ENCODE measurements at places on chromosomes 6 and 20.

DNA sequence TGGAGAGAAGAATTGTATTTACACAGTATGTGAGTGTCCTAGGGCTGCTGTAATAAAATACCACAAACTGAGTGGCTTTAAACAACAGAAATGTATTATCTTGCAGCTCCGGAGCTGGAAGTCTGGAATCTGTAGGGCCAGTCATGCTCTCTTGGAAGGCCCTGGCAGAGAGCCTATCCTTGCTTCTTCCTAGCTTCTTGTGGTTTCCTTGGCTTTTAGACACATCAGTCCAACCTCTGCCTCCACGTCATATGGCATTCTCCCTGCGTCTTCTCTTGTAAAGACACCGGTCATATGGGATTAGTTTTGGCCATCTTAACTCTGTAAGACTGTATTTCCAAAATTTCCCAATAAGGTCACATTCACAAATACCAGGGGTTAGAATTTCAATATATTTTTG, 10.8 kb downstream of the FNDC1 start:
- no peak for DNase-seq

- DNase-seq: no peak
Observed at GRCh38 chr20:9179867-9180266, 111.0 kb downstream of the PLCB4 start.

GRCh38 chr6:95119927-95120326, 457.4 kb upstream of the MANEA start:
- no peak for DNase-seq

DNA sequence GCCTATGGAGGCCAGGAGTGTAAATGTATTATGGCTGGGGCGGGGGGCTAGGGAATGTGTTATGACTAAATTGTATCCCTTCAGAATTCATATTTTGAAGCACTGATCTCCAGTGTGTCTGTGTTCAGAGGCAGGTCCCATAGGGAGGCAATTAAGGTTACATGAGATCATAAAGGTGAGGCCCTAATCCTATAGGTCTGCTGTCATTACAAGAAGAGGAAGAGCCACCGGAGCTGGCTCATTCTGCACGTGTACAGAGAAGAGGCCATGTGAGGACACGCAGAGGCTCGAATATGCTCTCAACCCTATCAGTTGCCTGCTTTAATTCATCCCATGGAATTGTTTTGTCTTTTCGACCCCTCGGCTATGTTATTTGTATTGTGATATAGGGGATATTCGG, 76.9 kb downstream of the VTA1 start:
- DNase-seq: no peak

DNA sequence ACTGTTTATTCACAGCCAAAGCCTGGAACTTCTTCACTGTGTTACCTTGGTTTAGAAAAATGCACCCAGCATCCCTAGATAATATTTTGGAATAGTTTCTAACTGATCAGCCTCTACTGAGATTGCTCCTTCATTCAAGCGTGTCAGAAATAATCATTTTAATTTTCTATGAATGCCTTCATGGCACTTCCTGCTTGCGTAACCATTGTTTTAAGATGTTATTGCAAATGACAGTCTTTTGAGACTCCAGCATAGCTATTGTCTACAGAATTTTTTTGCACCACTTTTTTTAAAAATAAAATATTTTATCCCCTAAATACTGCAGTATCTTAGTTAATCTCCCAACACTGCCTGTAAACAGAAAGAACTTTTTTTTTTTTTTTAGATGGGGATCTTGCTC, 213.1 kb downstream of the PHACTR1 start:
- no peak for DNase-seq

DNA sequence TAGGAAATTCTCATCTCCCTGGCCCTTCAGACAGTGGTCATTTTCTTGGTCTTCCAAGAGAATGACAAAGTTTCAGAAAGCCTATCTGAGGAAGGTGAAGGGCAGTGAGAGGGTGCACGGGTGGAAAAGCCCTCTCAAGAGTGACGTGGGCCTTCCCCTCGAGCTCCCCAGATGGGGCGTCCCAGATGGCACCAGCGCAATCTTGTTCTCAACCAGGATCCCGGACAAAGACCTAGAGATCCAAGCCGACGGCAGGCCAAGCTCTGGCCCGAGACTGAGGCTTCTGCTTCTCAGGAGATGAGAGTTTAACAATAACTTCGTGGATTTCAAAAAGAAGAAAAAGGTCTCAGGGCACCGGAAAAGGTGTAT, 797 bp upstream of the ZNF133 start:
- no peak for DNase-seq

DNA sequence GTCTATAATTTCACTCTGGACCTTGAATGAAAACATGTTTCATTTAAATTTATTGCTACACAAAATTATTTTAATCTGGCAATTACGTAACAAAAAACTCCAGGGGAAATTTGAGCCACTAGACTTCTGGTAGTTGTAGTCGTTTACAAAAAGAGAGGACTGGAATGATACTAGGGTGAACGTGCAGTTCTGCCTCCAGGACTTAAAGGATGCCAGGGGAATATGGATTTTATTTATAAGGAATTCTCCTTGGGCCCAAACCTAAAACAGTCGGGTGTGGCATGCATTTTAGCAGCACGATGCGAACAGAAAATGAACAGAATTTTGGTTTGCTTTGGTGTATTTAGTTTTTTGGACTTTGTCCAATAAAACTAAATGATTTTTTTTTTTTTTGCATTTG, 76.9 kb downstream of the PRL start:
- no peak for DNase-seq

DNA sequence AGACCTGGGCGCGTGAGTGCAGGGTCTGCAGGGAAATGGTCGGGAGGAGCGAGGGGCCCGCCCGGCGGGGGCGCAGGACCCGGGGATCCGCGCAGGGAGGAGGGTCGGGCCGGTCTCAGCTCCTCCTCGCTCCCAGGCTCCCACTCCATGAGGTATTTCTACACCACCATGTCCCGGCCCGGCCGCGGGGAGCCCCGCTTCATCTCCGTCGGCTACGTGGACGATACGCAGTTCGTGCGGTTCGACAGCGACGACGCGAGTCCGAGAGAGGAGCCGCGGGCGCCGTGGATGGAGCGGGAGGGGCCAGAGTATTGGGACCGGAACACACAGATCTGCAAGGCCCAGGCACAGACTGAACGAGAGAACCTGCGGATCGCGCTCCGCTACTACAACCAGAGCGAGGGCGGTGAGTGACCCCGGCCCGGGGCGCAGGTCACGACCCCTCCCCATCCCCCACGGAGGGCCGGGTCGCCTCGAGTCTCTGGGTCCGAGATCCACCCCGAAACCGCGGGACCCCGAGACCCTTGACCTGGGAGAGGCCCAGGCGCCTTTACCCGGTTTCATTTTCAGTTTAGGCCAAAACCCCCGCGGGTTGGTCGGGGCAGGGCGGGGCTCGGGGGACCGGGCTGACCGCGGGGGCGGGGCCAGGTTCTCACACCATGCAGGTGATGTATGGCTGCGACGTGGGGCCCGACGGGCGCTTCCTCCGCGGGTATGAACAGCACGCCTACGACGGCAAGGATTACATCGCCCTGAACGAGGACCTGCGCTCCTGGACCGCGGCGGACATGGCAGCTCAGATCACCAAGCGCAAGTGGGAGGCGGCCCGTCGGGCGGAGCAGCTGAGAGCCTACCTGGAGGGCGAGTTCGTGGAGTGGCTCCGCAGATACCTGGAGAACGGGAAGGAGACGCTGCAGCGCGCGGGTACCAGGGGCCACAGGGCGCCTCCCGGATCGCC, 54.2 kb upstream of the HLA-A start:
- DNase-seq: no peak

DNA sequence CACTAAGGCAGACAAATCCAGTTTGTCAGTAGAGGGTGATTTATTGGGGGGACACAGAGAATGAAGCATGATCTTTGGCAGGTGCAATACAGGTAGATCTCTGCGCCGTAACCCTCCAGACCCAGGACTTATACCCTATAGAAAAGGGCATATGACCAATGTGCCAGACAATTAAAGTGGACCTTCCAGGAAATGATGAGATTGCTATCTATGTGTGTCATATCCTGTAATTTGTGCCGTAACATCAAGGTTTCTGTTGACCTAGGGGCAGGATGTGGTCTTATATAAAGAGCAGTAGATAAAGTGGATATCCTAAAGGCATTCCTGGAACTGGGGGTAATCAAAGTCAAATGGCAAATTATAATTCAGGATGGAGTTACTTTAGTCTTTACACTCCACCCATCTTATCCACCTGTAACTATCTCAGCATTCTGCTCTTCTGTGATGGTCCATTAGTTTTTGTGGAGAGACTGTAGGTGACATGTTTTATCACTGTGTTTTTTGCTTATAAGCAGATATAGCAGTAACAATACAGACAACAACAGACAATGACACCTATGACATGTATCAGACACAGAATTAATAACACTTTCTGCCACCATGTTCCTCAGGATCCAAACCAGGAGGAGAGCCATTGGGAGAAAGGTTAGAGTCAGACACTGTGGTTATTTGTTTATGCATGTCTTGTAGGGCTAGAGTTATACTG, 43.1 kb upstream of the ZNF337 start:
- peak; percentile 67 for DNase-seq

DNA sequence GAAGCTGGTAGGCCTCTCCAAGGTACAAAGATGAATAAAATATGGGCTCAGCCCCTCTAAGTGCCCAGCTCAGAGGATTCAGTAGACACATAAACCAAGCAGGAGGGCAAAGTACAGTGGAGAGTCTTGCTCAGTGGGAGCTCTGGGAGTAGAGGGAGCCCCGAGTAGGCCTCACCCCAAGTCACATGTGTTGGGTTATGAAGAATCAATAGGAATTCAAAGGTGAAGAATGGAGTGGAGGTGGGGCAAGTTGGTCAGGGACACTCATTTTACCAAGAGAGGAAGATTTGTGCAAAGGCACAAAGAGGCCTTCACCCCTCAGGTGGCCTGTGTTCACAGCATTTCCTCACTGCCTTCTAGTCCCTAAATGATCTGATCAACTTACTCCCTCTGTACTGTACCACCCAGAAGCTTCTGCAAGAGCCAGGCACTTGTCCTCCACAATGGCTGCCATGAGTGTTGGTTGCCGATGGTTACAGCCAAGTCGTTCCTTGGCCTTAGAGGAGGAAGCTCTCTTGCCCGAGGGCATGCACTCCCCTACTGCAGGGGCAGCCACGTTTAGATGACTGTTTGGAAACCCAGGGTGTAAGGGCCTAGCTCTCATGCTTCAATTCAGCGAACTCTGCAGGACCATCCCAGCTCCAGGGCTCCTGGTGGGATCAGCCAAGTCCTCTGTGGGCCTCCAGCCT, 6.7 kb upstream of the CDKN1A start:
- no peak for DNase-seq

- DNase-seq: no peak
Observed at GRCh38 chr6:91083211-91083610, 496.3 kb upstream of the MAP3K7 start.

GRCh38 chr20:52601295-52601971, 370.7 kb upstream of the TSHZ2 start:
- DNase-seq: no peak

GRCh38 chr6:105740946-105741645, 338.2 kb upstream of the PREP start:
- no peak for DNase-seq

DNA sequence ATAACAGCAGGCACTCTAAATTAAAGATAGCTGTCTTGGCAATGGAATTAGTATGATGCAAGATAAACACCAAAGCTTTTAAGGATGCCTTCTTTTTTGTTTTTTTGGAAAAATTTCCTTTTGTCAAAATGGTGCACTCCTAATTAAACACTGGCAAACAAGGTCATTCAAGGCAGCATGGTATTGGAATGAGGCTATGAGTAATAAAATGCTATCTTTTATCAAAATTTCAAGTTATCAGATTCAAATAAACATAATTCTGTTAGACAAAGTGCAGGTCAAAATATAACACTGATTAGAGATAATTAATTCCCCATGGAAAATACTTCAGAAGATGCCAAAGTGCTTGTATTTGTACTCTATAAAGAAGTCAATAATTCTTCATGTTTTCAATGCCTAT, 514.1 kb downstream of the TENT5A start:
- no peak for DNase-seq

- no peak for DNase-seq
Observed at GRCh38 chr6:116019428-116019827, 41.3 kb downstream of the FRK start.

DNA sequence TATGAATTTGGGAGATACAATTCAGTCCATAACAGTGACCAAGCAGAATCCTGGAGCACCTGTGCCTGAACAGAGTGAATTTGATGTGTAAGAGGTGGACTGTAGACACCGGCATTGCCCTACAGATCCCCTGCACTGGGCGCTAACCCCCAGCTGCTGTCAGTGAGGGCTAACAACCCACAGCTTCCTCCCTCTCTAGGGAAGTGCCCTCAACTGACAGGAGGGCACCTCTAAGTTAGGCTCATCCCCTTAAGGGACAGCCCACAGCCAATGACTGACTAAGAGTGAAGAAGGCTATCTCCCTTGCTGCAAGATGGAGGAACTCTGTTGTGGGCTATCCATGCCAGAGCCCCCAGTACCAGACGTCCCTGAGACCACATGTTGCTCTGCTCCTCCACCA, 15.3 kb upstream of the BPIFB1 start:
- DNase-seq: no peak

- DNase-seq: no peak
Observed at GRCh38 chr20:38092260-38092857, 58.8 kb downstream of the RPRD1B start.

DNA sequence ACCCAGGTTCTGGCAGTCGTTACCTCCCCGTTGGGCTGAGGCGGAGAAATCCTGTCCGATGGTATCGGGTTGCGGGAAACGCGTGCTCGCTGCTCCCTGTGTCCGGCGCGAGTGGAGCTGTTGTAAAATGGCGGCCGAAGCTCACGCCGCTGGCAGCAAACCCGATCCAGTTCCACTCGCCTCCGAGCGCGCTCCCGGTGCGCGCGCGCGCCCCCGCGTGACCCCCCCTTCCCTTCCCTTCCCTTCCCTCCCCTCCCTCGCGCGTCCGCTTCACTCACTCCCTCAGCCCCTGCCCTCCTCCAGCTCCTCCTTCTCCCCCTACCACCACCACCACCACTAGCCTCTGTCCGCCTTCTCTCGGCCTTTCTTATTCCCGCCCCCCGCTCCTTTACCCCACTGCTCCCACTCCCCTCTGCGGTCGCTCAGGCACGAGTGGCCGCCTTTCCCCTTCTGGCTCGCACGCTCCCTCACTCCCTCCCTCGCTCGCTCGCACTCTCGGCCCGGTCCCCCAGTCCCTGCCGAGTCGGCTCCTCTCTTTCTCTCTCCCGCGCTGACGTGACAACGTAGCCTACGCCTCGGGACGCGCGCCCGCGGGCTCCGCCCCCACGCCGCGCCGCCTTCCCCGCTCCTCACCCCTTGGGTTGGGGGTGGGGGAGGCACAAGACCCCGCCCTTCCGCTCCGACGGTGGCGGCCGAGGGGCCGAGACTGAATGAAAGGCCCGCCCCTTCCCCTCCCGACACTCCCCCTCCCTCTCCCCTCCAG, at the start of gene SYNCRIP:
Gene SYNCRIP (minus strand): TSS at position 113 of the 763 bp plus-strand sequence. CDS start 1,447 bp downstream, outside the sequence.
- DNase-seq: peak; percentile 97

Measured in kidney capillary endothelial cell (primary cell).